ENCODE measurements at places on chromosomes 5 and 9.

DNA sequence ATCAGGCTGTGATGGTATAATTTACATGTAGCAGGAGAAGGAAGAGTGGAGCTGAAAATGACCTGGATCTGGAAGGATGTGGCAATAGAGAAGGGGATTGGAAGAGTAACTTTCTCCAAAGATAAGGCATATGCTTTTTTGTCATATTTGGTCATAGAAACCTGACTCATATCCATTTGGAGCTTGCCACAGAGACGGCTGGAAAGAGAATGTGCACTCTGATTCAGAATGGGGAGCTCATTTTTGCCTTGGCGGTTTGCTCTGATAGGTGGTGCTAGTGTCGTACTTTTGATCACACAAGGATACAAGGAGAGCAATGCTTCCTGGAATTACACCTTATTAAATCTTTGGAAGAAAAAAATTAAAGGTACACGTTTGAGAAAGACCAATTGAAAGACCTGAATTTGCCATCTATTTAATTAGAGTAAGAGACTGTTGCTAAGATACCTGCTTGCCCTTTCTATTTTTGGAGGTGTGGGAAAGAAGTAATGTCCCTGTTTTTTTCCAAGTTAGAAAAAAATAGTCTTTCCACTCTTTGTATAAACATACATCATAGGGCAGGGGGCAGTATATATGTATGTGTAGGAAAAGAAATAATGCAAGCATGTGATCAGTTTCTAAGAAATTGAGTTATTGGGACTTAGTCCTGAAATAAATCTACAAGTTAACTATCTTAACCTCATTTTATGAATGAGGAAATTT lies 5.4 kb downstream of the LSM11 start:
- no peak for DNase-seq

DNA sequence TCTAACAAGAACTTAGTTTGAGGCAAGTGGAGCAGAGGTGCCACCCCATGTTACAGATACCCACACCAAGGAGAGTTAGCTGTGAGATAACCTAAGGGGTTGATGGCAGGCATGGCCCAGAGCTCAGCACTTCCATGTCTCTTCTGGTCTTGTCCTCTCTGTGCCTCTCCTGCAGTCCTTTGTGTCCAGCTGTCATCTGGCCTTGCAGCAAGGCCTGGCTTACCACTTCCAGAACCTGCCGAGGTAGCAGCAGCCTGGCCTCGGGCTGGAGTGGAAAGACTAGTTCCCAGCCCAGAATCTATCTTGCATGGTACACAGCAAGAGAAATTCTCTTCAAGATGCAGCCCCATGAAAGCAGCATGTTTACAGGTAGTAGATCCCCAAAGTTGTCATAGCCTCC lies 41.5 kb downstream of the PIP5K1B start:
- no peak for DNase-seq

GRCh38 chr9:107486674-107487520 lies 2.7 kb downstream of the KLF4 start:
- no peak for DNase-seq

DNA sequence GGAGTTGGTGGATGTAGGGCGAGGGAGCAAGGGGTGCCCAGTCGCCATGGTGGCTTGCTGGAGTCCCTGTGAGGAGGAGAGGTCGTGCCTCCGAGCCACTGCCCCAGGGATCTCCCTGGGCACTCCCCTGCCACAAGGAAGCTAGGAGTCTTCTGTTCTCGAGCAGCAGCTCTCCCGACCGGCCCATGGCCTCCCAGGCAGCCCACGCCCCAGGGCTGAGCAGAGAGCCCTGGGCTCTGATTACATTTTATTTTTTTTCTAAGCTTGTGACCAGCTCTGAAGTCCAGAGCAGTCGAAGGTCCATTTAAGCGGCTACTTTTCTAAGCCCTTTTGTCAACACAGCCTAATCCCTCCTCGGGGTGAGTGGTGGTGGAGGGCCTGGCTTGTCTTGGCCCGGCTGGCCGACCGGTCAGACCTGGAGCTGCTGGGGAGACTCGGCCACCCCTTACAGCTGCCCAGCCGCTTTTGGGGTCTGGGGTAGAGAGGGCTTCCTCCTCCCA lies 2.1 kb downstream of the RXRA start:
- no peak for DNase-seq

GRCh38 chr5:77210964-77211690 lies 647 bp downstream of the PDE8B start:
- no peak for DNase-seq

DNA sequence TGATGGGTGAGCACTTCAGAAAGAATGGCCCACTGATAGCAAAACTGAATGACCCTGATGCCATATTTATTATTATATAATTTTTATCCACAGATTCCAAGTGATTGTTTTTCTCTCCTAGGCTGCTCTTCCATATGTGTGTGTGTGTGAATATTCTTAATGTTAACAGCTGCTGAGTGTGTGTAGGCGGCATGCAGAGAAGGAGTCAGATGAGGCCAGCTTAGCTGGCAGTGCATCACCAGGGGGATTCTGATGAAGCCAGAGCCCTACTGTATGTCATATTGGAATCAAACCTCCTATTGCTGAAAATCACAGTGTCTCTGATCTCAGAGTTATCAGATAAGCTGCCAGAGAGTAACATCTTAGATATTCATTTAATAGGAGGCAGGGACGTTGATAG lies 177.1 kb downstream of the DMAC1 start:
- DNase-seq, result no peak

- no peak for DNase-seq
These were observed 379.8 kb downstream of the SPOCK1 start for GRCh38 chr5:137119321-137119720.

GRCh38 chr9:68653141-68653595 lies 51.9 kb upstream of the PIP5K1B start:
- no peak for DNase-seq

DNA sequence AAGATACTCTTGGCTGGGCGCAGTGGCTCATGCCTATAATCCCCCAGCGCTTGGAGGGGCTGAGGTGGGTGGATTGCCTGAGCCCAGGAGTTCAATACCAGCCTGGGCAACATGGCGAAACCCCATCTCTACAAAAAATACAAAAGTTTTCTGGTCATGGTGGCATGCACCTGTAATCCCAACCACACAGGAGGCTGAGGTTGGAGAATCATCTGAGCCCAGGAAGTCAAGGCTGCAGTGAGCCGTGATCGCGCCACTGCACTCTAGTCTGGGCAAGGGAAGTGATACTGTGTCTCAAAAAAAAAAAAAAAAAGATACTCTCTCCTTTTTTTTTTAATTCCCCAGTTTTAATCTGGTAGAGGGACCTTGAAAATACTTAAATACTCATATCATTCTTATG lies 15.0 kb downstream of the ANKRD33B start:
- DNase-seq, result no peak

DNA sequence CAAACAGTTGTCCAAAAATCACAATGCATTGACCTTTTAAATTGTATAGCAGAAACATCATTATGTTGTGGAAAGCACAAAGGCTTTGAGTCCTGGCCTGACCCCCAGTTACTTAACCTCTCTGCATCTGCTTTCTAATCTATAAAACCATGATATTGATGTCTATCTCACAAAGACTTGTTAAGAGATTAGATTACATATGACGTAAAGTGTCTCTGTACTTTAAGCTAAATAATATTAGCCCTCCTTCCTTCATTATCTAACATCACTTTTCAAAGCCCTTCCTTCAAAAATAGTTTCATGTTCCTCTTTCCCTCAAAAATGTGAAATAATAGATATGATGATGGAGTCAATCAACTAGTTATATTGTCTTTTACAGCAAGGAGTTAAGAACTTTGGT lies 3.4 kb downstream of the ADAMTS6 start:
- no peak for DNase-seq

DNA sequence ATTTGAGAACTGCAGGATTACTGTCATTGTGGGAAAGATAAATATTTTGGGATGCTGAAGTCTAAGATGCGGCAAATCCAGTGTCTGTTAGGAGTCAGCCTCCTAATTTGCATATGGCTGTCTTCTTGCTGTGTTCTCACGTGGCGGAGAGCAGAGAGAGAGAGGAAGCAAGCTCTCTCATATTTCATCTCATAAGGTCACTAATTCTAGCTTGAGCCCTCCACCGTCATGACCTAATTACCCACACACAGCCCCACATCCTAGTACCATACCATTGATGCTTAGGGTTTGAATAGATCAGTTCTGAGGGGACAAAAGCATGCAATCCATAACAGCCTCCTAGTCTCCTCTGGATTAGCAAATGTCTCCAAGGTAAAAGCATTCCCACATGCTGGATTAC lies 124.5 kb downstream of the CDH12 start:
- DNase-seq, result no peak

DNA sequence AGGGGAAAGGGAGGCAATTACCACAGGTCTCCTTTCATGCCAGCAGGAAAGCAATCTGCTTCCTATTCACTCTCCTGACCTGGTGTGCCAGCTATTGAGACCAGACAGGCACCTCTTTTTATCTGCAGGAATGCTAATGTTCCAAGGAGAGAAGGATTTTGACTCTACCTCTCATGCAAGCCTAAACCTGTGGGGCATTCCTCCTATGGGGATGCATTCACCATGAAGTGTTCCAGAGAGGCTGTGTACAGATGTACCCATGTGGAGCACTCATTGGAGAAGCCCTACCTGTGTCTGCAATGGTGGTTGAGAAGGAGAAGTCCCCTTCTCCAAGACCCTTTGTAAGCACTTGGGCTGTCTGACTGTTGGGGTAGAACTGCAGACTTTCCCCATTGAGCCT lies 45.4 kb upstream of the EDIL3 start:
- no peak for DNase-seq

GRCh38 chr9:128214571-128215490 lies 11.7 kb downstream of the DNM1 start:
- no peak for DNase-seq

DNA sequence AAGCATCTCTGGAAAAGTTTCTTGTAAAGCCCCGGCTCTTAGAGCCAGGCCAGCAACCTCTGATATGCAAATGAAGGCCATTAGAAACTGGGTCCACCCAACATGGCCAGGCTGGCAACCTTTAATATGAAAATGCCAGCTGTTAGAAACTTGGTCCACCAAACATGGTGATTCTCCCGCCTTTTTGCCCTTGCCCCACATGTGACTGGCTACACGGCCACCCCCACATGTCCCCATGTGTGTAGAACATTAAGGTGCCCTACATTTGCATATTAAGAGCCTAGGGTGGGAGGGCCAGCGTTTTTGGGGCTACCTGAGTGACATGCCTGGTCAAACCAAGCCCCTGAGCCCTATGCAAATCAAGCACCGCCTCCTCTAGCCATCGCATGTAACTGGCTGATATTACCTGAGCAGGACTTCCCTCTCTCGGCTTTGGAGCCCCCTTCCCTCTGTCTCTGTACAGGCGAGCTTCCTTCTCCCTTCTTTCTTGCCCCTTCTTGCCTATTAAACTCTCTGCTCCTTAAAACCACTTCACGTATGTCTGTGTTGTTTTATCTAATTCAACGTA lies 39.0 kb downstream of the S100Z start:
- DNase-seq, result no peak

- DNase-seq, result no peak
These were observed 6.3 kb downstream of the MAMDC4 start for GRCh38 chr9:136858452-136858843.

GRCh38 chr5:36027711-36028110 lies 36.5 kb upstream of the UGT3A1 start:
- no peak for DNase-seq

GRCh38 chr5:134575316-134575715 lies 49.8 kb downstream of the JADE2 start:
- DNase-seq, result no peak

DNA sequence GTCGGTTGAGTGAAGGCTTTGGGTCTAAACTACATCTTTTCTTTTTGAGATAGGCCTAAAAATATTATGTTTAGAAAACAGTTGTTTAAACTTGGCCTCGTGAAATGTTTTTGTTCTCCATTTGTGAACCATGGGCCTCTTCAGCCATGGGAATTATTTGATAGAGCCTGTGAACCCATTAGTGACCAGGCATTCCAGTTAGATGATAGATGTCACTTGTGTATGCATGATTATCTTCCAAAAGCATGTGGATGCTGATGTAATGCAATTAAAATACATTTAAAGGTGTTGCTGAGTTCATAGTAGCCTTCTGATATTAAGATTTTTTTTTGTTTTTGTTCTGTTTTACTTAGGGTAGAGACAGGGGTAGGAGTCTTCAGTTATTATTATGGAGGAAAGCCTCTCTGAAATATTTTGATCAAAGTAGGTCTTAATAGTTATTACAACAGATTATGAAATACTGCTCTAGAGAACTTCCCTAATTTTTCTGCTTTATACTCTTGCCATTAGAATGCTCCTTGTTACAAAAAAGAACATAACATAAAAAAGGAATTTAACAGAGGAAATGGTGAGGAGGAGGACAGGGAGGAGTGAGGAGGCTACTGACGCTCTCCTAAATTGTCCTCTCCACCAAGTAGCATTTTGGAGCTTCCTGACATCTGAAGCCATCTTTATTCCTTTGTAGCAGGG lies 32.9 kb downstream of the CPEB4 start:
- DNase-seq, result no peak

DNA sequence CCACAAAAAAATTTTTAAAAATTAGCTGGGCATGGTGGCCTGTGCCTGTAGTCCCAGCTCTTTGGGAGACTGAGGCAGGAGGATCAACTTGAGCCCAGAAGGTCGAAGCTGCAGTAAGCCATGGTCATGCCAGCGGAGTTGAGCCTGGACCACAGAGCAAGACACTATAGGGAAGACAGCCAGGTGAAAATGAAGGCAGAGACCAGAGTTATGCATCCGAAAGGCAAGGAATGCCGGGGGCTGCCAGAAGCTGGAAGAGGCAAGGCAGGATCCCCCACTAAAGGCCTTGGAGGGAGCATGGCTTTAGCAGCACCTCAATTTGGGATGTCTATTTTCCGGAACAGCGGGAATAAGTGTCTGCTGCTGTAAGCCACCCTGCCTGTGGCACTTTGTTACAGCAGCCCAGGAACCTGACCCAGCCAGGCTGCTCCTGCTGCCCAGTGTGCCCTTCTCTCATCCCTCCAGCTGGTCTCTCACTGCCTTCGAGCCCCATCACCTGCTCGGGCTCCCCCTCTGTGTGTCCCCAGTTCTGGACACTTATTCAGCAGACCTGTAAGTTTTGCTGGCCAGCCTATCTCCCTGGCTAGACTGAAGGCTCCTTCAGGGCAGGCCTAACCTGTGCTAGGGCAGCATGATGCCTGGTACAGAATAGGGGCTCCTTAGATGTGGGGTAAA lies 16.8 kb upstream of the JADE2 start:
- no peak for DNase-seq

- no peak for DNase-seq
These were observed 357.6 kb downstream of the RAB3C start for GRCh38 chr5:58940446-58940845.
